ENCODE measurements at places on chromosomes 16 and 17. TPM values are rescaled to one million over a fixed set of nuclear protein-coding genes. Genes with fewer than 3 reads are reported as not detected.

GRCh38 chr17:14622615-14623101 lies 321.8 kb downstream of the HS3ST3B1 start:
- no peak for DNase-seq

DNA sequence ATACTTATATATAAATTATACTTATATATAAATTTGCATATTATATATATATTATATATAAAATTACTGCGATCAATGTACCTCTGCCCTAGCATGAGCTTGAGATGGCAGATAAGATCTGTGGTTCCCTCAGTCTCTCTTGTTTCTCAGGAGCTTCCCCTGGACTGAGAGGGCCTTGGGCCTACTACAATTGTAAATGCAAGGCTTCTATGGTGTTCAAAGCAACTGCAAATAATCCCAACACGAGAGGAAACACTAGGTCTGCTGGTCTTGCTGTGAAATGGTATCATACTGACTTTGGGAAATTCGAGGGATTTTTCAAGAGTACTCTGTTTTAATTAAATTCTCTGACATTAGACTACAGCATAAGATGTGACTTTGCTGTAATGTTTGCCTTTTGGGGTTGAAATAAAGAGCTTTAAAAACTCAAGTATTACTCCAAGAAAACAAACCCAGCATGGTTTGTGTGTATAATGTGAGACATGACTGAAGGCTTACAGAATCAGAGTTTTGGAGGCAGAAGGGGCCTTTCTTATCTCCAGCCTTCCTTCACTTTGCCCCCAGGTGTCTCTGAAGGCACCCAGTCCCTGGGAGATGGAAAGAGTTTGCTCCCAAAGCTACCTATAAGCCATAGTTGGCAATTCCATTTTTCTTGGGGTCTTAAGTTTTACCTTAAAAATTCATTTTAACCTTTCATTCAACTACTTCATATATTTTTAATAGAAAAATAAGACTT lies 24.2 kb downstream of the ACSM1 start:
- no peak for DNase-seq

- no peak for DNase-seq
These were observed 26.6 kb downstream of the TMEM238L start for GRCh38 chr17:10777131-10777807.

BICDL2 gene
- not detected for total RNA-seq

- DNase-seq, result no peak
These were observed 460.4 kb downstream of the SLC39A11 start for GRCh38 chr17:72631949-72632684.

GRCh38 chr16:26186091-26186615 lies 494.4 kb downstream of the HS3ST4 start:
- DNase-seq, result no peak

- no peak for DNase-seq
These were observed 486 bp upstream of the PLLP start for GRCh38 chr16:57284952-57285363.

GRCh38 chr16:49009204-49009603 lies 272.4 kb downstream of the CBLN1 start:
- DNase-seq, result no peak

GRCh38 chr17:16915752-16916556 lies 56.0 kb downstream of the TNFRSF13B start:
- DNase-seq, result peak; percentile 84

DLX3 gene
- total RNA-seq, result 0.48 TPM

SUMO2 gene
- total RNA-seq, result 265 TPM

- DNase-seq, result no peak
These were observed 55.3 kb downstream of the ULK2 start for GRCh38 chr17:19812407-19812806.

DNA sequence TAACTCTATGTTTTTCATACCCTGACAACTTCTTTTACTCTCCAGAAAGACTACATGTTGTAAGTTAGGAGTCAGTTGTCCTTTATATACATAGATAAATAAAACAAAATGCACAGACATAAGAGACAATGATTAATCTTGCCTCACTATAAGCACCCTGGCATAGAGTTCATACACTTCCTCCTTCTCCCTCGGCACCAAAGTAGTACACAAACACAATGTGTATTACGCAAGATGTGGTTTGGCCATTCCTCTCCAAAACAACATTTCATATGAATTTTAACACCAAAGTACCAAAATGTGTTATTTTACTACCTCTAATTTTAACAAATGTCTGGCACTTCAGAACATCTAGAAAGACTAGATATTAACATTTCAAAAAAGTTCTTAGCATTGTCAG lies 17.2 kb upstream of the SLFN11 start:
- no peak for DNase-seq

WNT9B gene
- total RNA-seq, result 0.74 TPM

LGALS9B gene
- total RNA-seq, result not detected

DGKE gene
- 7.3 TPM for total RNA-seq

- no peak for DNase-seq
These were observed at the start of gene FAM171A2 for GRCh38 chr17:44363613-44364159. FAM171A2 (minus strand) TSS chr17:44363853; CDS start chr17:44363714, 139 bp downstream.

- no peak for DNase-seq
These were observed at the start of gene CRAMP1 for GRCh38 chr16:1612320-1613111. CRAMP1 (plus strand) TSS chr16:1612360; CDS start chr16:1614640, 2,280 bp downstream.

DNA sequence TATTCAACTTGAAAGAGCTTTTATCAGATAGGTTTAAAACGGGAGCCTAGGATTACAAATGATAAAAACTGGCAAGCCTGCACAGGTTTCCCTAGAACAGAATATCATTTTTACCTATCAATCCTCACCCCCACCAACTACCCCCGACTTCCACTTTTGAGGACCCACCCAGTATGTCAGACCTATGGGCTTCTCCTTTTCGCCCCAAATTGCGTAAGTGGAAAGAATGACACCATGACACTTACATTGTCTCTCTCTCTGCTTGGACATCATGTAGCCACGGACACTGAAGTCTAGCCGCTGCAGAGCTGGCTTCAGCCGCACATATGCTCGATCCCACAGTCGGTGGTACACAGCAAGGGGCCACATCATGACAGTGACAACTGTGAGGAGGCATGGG lies 7.4 kb upstream of the PSMC3IP start:
- DNase-seq, result no peak
